ENCODE measurements at places on chromosomes 3 and 15.

- no peak for DNase-seq
Observed at GRCh38 chr15:82146990-82147461, 101.2 kb upstream of the MEX3B start.

- no peak for DNase-seq
Observed at GRCh38 chr3:122619040-122619439, 41.6 kb downstream of the PARP15 start.

GRCh38 chr3:139227165-139227564 lies 116.7 kb upstream of the MRPS22 start:
- DNase-seq = no peak

DNA sequence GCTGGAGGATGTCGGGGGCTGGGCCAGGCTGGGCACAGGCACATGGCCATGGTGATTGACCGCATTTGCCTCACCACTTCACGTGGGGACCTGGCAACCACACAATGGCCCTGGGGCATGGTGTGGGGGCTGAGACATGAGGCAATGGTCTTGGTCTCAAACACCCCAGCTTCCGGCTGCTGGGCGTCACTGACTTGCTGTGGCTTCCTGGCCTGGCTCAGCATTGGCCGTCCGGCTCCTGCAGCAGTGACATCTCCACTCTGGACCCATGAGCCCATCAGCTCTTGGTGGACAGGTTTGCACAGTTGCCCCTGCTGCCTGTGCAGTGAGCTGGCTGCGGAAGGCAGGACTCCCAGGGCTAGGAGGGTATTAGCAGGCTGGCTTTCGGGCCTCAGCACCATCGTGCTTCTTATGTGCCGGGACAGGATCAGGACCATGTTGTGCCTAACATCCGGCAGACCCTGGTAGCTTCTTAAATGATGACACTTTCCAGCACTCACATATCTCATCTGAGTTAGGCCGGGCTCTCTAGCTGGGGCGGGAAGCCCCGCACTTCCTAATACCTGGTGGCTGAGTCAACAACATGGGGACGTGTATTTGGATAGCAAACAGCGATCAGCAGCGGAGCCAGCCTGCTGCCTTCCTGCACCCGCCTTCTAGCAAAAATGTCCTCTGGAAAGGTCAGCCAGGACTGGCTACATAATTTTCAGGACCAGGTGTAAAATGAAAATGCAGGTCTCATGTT lies 34.1 kb downstream of the ZNF710 start:
- no peak for DNase-seq

GRCh38 chr3:185984203-185984602 lies 46.4 kb upstream of the TRA2B start:
- no peak for DNase-seq

- no peak for DNase-seq
Observed at GRCh38 chr15:89743594-89743993, 7.5 kb downstream of the MESP1 start.

GRCh38 chr3:44309500-44309899 lies 29.1 kb upstream of the TCAIM start:
- no peak for DNase-seq

DNA sequence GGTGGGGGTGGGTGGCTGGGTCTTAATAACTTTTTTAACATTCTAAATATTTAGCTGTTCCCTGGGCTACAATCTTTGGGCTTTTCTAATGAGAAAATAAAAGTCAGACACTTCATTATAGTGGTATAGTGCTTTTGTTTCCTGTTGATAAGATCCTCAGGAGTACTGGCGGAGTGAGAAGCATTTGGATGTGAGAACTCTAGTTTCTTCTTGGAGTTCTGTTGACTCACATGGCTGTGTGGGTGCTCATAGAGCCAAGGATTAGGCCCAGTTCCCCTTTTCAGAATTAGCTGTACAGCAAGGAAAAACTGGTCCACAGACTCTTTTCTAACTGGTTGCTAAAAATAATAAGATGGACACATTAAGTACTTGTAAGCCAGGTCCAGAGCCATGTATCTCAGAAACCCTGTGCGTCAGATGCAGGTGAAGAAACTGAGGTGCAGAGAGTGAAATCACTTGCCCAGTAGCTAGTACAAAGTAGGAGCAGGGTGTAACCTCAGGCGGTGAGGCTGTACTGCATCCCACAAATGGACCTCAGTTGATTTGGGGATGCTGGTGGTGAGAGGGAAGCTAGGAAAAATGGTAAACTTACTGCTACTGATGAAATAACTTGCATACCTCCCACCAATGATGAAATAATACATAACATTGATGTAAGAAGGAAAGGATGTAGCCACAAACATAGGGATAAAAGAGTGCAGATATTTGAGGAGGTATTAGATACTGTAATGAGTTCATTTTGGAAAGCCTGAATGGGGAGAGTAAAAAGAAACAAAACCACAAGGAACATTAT lies 2.3 kb downstream of the ITPR1 start:
- DNase-seq = no peak

DNA sequence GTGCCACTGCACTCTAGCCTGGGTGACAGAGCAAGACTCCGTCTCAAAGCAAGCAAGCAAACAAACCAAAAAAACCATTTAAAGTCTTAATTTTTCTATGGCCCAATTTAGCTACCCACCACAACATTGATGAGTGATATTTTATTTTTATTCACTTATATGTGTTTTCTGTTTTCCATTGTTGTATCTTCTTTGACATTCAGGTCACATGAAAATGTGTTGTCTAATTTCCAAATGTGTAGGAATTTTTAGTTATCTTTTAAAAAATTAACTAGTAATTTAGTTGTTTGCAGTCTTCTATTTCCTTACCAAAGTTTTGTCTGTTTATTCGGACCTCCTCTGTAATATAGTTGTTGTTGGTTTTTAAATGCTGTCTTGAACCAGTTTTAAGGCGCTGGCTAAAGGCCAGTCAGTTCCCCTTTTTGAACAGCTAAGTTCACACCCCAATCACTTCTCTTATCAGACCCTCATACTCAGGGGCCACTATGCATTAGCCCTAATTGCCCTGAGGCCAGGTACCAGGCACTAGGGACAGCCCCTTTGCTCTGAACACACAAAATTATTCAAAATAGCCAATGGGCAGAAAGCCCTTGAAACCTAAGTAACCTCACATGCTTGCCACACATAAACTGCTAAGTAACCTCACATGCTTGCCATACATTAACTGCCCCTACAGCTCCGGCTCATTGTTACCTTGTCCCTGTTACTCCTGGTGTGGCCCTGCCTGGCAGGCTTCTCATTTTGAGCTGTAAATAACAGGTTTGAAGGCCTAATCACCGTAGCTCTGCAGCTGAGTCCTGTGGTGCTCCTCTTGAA lies 4.3 kb upstream of the CCR4 start:
- DNase-seq = no peak

- DNase-seq = no peak
Observed at GRCh38 chr3:184067573-184068055, 14.8 kb downstream of the HTR3C start.

GRCh38 chr3:122730240-122730639 lies 49.6 kb downstream of the PARP14 start:
- DNase-seq = no peak
